ENCODE measurements at places on chromosomes 16 and 17. TPM values are rescaled to one million over a fixed set of nuclear protein-coding genes. Genes with fewer than 3 reads are reported as not detected.
A peak's percentile ranks its signal among the peaks of the same experiment; 100 is the strongest.

CA7 gene
- total RNA-seq: 0.70 TPM

LPO gene
- total RNA-seq: not detected

DNA sequence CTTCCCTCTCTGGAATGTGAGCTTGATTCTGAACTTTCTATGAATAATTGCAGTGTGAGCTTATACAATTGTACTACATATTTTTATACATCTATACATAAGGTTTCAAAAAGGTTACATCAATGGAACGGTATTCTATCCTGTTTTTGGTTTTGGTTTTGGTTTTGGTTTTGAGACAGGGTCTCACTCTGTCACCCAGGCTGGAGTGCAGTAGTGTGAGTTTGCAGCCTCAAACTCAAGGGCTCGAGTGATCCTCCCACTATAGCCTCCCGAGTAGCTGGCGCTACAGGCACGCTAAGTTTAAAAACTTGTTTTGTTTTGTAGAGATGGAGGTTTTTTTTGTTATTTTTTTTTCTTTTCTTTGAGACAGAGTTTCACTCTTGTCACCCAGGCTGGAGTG is 1.1 kb downstream of the CTRB1 start:
- H3K36me3 ChIP-seq: no peaks in the 10 kb centered on the region
- no peaks in the 10 kb centered on the region for H3K27me3 ChIP-seq
- no peak overlapping the region for H3K4me3 ChIP-seq

GRCh38 chr17:2262135-2262587 is 41.4 kb downstream of the SMG6 start:
- DNase-seq: no peak
- peaks cover 14% of the 10 kb centered on the region for H3K36me3 ChIP-seq
- no peak overlapping the region for H3K4me3 ChIP-seq
- H3K4me1 ChIP-seq: peaks cover 9% of the 10 kb centered on the region
- no peaks in the 10 kb centered on the region for H3K27me3 ChIP-seq
- no peak overlapping the region for H3K27ac ChIP-seq

- H3K4me3 ChIP-seq: no peak overlapping the region
- no peak for DNase-seq
- peaks cover 33% of the 10 kb centered on the region for H3K27me3 ChIP-seq
- H3K27ac ChIP-seq: peak overlapping the region; percentile 21
- no peaks in the 10 kb centered on the region for H3K36me3 ChIP-seq
- H3K4me1 ChIP-seq: peaks cover 27% of the 10 kb centered on the region
Observed at GRCh38 chr17:48160177-48161081, 52.9 kb downstream of the SNX11 start.

- no peaks in the 10 kb centered on the region for H3K27me3 ChIP-seq
- DNase-seq: no peak
- peaks cover 19% of the 10 kb centered on the region for H3K4me1 ChIP-seq
- H3K36me3 ChIP-seq: no peaks in the 10 kb centered on the region
- peak overlapping the region; percentile 71 for H3K27ac ChIP-seq
- peak overlapping the region; percentile 53 for H3K4me3 ChIP-seq
Observed at GRCh38 chr17:18033442-18034099, 5.4 kb downstream of the ATPAF2 start.

KRT33A gene
- total RNA-seq: 0.24 TPM

- peaks cover 43% of the 10 kb centered on the region for H3K4me1 ChIP-seq
- peaks cover 4% of the 10 kb centered on the region for H3K36me3 ChIP-seq
Observed at GRCh38 chr17:61260071-61260797, 139.4 kb upstream of the TBX2 start.

Measured in type B pancreatic cell (in vitro differentiated cells).